ENCODE measurements at places on chromosomes 16 and 17.

DNA sequence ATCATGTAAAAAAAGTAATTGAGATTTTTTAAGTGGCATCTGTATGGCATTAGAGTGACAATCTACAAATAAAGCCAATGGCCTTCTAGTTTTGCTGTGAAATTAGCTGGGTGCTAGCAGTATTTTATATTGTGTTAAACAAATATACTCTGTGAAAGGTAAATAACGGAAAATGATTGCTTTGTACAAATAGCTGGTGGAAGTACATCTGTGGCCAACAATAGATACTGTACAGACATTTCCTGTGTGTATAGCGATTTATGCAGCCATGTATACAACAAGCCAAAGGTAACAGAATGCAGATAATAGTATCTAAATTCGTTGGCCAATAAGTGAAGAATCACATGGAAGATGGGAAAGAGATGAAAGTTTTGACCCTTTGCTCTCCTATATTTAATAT lies 26.6 kb downstream of the IQCK start:
- no peak for DNase-seq

- no peak for DNase-seq
Observed at GRCh38 chr17:48601539-48602425, 3.0 kb downstream of the HOXB6 start.

DNA sequence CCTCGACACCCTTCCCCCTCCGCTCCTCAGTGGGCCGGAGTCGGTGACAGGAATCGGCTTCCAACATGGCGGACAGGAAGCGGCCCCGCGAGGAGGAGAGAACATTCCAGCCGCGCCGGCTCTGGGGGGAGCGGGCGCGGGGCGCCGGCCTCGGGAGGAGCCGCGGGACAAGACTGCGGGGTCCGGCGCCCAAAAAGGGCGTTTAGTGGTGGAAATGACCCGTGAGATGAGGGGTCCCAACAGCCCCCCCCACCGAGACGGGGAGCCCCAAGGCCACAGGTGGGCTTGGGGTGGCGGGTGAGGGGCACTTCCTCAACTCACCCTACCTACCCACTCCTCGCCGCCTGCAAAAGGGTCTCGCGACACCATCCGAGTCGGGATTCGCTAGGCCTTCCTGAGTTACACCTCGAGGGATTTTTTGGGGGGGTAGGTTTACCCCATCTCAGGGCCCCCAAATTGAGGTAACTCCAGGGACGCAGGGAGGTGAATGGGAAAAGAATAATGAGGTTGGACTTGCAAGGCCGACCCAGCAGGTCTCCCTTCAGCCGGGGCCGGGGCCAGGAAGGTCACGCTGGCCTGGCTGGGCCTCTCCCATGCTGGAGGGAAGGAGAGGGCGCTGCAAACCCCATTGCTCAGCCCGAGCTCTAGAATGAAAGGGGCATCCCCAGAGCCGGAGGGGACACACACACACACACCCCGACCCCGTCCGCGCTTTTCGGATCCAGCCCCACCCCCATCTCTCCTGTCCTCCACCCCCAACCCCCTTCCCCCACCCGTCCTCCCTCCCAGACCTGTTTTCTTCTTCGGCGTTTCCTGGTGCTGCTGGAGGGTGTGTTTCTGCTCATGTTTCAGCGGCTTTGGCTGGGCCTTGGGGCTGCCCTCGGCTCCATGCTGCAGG lies 707 bp downstream of the NUFIP2 start:
- peak; percentile 36 for DNase-seq

DNA sequence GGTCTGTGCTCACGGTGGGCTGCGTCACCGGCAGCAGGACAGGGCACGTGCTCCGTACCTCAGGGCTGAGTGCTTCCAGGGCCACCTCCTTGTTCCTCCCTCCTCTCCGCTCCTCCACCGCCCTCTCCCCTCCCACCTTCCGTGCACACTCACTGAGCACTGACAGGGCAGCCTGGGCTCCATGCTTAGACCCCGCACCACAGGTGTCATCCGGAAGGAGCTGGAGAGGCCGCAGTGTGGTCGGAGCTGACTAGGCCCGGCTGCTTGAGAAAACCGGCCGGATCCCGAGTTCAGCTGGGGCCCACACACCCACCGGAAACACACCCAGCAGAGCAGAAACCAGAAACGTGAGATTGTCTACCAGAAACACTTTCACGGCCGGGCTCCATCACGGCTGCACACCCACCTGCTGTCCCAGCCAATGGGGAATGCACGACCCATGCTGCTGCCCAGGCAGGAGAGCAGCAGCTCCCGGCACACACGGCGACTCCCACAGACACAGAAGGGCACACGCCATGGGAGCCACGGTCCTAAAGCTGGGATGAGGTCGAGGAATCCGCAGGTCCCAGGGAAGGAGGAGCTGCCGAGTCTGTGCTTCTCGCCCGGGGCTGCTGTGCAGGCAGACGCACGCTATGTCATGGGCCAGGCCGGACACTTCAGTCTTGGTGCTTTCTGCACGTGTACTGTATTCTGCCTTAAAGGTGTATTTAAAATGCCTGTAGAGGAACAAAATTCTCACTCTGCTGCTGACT lies 55.0 kb upstream of the ZNF469 start:
- DNase-seq = no peak

DNA sequence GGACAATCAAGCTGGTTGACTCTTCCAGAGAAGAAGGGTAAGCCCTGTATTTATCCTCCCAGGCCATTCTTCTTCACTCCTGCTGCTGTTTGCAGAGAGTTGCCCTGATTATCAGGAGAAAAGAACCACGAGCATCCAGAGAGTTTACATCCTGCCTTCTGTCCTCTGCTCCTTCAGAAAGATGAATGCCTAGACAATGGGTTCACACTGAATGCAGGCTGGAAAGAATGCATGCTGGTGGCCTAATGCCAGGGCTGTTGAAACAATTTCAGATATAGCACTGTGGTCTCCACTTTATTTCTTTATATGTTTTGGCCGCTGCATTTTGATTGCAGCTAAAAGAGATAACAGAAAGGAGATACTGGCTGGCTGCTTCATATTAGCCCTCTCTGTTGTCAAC lies 21.2 kb upstream of the HAS3 start:
- DNase-seq = no peak

DNA sequence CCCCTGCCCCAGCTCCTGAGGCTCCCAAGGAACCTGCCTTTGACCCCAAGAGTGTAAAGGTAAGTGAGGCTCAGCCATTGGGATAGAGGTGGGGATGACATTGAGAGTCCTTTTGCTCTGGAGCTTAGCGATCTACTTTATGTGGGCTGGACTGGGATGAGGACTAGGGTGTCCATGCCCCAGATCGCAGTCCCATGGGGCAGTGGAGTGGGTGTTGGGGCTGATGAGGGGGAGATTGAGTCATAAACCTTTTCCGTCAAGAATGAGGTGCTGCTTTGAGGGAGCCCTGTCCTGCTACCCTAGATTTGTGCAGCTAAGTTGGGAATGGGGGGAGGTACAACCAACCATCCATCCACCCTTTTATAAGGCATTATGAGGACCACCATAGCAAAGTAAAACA lies 351 bp downstream of the MYL4 start:
- no peak for DNase-seq

DNA sequence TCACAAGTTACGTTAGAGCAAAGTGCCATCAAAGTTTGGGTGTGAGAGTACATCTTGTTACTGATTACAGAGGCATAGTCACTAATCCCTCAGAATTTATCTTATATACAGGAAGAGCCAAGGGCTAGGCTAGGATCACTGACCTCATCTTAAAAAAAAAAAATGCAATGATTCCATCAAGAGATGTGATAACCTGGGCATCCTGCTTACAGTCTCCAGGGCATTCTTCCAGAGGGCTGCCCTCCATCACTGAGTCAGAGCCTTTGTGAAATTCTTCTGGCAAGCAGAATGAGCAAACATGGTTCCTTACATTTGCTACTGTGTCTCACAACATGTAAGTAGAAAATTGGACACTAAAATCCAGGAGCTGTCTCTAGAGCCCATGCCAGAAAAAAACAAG lies 410.6 kb downstream of the ZFHX3 start:
- DNase-seq = no peak

DNA sequence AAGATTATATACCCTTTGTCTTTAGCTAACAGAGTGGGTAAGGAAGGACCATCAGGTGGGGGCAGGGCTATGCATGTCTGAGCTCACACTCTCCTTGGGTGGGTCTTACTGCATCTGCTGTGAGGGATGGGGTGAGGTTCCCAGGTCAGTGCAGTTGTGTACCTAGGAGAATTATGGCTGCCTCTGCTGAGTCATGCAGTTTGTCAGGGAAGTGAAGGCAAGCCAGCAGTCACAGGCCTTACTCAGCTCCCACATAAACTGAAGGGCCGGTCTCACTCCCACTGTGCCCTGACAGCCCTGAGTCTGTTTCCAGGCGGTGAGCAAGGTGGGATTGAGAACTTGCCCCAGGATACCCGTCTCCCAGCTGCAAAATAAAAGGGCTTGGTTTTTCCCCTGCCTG lies 328.6 kb downstream of the MAP2K6 start:
- DNase-seq = no peak

DNA sequence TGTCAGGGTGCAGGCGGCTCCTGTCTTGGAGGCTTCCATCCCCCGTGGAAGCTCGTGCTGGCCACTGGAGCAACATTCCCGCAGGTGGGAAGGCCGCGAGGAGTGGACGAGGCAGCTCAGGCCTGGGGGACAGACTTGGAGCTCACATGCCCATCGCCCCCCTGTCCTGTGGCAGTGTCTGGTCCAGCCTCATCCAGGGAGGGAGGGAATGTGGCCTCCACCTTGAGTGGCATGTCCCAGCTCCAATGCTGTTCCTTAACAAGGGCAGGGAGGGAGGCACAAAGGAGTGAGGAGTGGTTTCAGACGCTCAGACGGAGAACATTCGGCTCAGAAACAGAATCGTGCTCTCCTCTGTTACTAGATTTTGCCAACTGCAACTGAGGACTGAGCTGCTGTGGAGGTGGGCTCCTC lies 159.4 kb upstream of the CHMP6 start:
- no peak for DNase-seq

DNA sequence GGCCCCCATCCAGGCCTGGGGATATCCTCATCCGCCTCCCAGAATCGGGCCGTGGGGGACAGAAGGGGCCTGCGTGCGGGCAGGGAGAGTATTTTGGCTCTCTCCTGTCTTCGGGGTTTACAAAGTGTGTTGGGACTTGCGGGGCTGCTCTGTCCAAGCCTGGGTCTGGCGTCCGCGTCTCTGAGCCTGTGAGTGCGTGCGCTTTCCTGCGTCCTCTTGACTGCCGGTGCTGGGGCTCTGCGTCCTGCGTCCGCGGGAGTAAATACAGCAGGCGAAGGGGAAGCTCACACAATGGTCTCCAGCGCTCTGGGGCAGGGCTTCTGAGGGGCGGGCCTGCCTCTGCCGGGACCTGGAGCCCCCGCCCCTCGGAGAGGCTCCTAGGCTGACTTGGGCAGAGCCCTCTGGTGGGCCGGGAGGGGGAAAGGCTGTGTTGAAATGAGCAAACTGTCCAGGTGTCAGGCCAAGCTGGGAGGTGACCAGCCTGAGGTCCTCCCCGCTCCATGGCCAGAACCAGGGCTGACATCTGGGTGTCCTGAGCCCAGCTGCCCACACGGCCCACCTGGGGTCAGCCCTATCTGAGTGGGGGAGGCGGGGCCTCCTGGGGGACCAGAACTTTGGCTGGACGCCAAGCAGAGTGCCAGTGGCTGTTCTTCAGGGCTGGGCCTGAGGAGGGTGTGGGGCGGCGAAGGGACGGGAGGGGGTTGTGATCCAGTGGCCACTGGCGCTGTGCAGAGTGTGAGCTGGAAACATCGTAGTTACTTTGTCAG lies 233.6 kb downstream of the SEC14L1 start:
- no peak for DNase-seq

DNA sequence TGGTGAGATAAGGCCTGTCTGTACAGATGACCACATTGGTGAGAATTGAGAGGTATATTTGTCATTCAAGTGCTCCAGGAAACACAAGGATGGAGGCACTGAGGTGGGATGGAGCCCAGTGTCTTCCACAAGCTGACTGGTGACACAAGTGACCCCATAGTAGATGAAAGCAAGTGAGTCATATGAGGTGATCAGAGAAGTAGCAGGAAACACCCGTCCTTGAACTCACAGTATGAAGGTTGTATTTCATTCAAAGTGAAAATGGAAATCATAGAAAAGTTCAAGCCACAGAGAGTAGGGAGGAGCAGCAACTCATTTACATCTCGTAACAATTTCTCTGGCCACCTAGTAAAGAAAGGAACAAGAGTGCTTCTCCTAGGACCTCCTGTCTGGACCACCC lies 609.8 kb downstream of the HS3ST4 start:
- no peak for DNase-seq

- peak; percentile 50 for DNase-seq
Observed at GRCh38 chr16:27179500-27180072, 23.7 kb upstream of the KDM8 start.

DNA sequence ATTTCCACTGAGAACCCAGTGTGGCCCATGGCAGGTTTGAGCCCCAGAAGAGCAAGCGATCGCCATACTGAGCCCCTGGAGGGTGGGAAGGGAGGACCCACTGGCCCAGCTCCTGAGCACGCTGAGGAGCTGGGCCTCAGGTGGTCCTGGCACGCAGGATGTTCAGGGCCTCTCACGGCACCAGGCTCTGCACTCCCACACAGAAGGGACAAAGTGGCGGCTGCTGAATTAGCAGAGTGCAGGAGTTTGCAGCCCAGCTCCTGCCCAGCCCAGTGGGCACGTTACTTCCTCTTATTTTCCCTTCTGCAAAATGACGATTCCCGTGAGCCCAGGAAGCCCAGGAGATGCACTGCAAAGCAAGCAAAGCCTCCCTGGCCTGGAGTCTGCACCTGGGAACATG lies 42.3 kb upstream of the MTSS2 start:
- no peak for DNase-seq

DNA sequence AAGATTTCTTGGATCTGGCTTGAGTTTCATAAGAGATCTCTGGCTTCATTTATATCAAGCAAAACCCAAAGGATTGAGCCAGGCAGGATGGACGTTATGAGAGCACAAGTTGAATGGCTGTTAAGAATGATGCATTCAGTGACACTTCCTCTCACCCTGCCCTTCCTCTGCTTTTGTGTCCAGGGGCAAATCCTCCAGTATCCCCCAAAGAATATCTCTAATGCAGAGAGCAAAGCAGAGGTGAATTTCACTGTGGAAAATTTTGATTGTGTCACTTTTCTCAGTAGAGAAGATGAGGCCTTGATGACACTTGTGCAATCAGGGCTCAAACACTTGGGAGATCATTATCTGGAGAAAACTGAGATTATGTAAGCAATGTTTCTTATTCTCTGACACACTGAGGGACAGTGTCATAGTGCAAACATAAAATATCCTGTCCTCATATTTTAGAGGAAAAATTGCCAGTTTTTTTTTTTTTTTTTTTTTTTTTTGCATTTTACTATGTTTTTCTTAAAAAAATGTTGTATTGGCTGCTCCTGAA lies 25.3 kb downstream of the MARCHF10 start:
- no peak for DNase-seq

- DNase-seq = no peak
Observed at GRCh38 chr16:49305406-49305805, 23.8 kb upstream of the CBLN1 start.

- no peak for DNase-seq
Observed at GRCh38 chr16:64013856-64014255, 1108.0 kb downstream of the CDH11 start.

- no peak for DNase-seq
Observed at GRCh38 chr17:11144358-11145233, 96.4 kb upstream of the SHISA6 start.

GRCh38 chr17:79212149-79213087 lies 137.8 kb downstream of the ENGASE start:
- no peak for DNase-seq
